Heart left ventricle (tissue), 16 donors: ENCODE measurements at places on chromosomes 5 and 9.

GRCh38 chr9:130185490-130186031 lies 13.4 kb downstream of the NCS1 start:
- no peak for DNase-seq

- no peak for DNase-seq
Observed at GRCh38 chr5:116451905-116452450, 122.6 kb downstream of the SEMA6A start.

GRCh38 chr9:15641291-15641690 lies 88.4 kb downstream of the CCDC171 start:
- DNase-seq: no peak

GRCh38 chr5:23718564-23718963 lies 211.2 kb downstream of the PRDM9 start:
- no peak for DNase-seq

DNA sequence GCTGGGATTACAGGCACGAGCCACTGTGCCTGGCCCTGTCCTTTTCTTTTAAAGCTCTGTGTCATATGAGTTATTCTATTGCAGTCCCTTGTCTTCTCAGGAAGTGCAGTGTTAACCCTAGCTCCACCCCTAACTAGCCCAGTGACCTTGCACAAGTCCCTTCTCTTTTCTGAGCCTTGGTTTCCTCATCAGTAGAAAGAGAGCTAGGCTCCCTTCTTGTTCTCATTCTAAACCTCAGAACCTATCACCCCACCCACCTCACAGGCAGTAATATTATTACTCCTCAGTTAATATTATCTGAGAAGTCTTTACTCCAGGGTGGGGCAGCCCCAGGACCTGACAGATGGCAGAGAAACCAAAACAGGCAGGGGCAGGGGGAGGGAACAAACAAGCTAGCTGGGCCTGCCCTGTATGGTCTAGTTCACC lies 7.2 kb downstream of the CYFIP2 start:
- DNase-seq: no peak
